ENCODE measurements at places on chromosomes 1 and 21. TPM values are rescaled to one million over a fixed set of nuclear protein-coding genes. Genes with fewer than 3 reads are reported as not detected.

AMY1B gene
- total RNA-seq = not detected

ST3GAL3 gene
- total RNA-seq = 20.7 TPM

MTARC2 gene
- 2.9 TPM for total RNA-seq

LIN28A gene
- not detected for total RNA-seq

ATP6V0B gene
- total RNA-seq = 70.5 TPM

PRELP gene
- total RNA-seq = 0.37 TPM

LCE2C gene
- total RNA-seq = not detected

PRDM16 gene
- 1.6 TPM for total RNA-seq

LYPD8 gene
- not detected for total RNA-seq

LCA5L gene
- total RNA-seq = 1.5 TPM

GPR52 gene
- 2.5 TPM for total RNA-seq

HAO2 gene
- total RNA-seq = not detected

S100A7A gene
- total RNA-seq = not detected

TNFAIP8L2 gene
- not detected for total RNA-seq

NLRP3 gene
- not detected for total RNA-seq

OR2AJ1 gene
- total RNA-seq = not detected

WLS gene
- 102 TPM for total RNA-seq

GPR3 gene
- total RNA-seq = 0.73 TPM

MIXL1 gene
- total RNA-seq = not detected

WDR26 gene
- 53.3 TPM for total RNA-seq

MCOLN3 gene
- 6.3 TPM for total RNA-seq

NBPF6 gene
- not detected for total RNA-seq

GBP7 gene
- not detected for total RNA-seq

ADIPOR1 gene
- total RNA-seq = 72.4 TPM
